ENCODE measurements at places on chromosomes 7 and 10. TPM values are rescaled to one million over a fixed set of nuclear protein-coding genes. Genes with fewer than 3 reads are reported as not detected.

DNA sequence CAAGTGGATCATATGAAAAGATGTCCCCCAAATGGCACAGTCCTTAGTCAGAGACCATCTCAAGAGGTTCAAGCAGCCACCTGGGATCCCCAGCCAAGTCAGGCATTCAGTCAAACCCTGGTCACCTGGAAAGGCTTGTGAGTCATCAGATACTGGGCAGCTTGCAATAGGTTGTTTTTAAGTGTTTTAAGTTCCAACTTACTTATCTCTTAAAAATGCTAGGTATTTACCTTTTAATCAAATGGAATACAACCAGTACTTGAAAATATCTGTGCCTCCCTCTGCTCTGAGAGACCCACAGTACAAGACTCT is 262.2 kb downstream of the WDR11 start:
- DNase-seq = no peak

- no peak for DNase-seq
Observed at GRCh38 chr10:31940839-31941653, 12.4 kb upstream of the ARHGAP12 start.

DNA sequence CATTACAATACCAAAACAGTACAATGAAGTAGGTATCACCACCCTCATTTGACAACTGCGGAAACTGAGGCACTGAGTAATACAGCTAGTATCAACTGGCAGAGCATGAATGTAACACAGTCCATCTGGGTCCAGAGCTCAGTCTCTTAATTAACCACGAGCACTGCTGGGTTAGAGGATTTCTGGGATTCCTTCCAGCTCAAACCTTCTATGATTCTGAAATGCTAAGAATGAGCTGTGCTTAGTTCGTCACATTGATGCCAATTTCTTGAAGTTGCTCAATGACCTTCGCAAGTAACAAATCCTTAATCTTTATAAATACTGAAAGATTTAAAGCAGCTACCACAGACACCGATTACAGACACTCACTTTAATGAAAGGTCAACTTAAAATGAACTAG is 62.5 kb downstream of the SGMS1 start:
- no peak for DNase-seq

- no peak for DNase-seq
Observed at GRCh38 chr10:14598809-14599764, 175.6 kb downstream of the FAM107B start.

GRCh38 chr7:80466636-80467035 is 45.2 kb downstream of the GNAT3 start:
- DNase-seq = no peak

- no peak for DNase-seq
Observed at GRCh38 chr10:97547962-97548361, 24.6 kb upstream of the ANKRD2 start.

DNA sequence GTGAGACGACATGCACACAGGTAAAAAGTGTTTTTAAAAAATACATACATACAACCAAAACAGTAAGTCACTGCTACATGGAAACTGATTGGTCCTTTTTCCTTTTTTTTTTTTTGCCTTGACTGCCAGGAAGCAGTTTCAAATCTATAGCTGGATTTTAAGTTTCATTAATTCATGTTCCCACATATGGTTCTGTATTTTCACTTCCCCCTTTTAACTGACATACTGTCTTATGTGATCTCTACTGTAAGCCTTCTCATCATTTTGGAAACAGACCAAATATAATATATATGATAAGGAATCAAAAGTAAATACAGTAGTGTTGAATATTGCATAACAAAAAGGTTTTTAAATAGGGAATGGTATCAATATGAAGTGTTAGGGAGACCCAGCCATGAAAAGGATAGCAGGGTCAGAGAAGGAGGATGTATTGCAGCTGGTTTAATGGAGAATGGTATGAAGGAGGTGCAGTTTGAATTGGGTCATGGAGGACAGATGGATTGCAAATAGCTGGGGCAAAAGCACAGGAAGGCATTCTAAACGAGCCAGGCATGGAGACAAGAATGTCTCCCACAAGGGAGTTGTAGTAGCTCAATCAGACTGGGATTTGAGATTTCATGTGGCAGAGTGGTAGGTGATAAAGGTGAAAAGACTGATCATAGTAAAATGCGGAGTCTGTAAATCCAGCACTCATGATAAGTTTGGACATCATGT is 5.4 kb downstream of the CAV1 start:
- DNase-seq = no peak

- DNase-seq = no peak
Observed at GRCh38 chr7:2511769-2512168, 7.8 kb upstream of the LFNG start.

- DNase-seq = no peak
Observed at GRCh38 chr10:95860166-95860940, 47.4 kb upstream of the CC2D2B start.

DNA sequence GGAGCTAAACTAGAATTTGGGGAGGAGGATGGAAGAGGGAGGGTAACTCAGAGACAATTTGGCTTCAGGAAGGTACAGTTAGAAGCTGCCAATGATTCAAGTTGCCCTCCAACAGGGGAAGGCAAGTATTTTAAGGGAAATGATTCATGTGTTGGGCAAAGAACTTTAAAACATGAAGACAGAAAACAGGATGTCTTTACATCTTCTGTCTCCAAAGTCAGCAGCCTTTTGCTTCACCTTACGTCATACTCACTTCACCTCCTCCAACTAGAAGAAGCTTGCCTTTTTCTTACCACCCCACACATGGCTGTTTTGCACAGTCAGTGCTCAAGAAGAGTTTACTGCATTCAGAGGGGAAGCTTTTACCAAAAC is 36.1 kb downstream of the PPP1R3C start:
- no peak for DNase-seq

- peak; percentile 44 for DNase-seq
Observed at GRCh38 chr7:100099452-100099851, 1.7 kb downstream of the MCM7 start.

DNA sequence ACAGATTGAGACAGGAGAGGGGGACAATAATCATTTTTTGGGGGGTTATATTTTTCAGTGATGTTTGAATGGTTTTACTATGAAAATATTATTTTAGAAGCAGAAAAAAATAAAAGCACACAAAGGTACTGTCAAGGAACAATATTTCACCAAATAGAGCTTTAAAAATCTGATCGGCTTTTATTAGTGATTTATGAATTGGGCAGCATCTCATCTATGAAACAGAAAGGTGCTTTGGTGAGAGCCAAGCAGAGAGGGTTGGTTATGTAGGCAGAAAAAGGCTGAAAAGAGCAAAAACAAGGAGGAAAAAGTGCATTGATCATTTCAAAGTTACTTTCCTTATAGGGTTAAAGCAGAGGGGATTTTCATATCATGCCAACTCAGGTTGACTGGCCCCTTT is 26.4 kb upstream of the CPA2 start:
- no peak for DNase-seq

DNA sequence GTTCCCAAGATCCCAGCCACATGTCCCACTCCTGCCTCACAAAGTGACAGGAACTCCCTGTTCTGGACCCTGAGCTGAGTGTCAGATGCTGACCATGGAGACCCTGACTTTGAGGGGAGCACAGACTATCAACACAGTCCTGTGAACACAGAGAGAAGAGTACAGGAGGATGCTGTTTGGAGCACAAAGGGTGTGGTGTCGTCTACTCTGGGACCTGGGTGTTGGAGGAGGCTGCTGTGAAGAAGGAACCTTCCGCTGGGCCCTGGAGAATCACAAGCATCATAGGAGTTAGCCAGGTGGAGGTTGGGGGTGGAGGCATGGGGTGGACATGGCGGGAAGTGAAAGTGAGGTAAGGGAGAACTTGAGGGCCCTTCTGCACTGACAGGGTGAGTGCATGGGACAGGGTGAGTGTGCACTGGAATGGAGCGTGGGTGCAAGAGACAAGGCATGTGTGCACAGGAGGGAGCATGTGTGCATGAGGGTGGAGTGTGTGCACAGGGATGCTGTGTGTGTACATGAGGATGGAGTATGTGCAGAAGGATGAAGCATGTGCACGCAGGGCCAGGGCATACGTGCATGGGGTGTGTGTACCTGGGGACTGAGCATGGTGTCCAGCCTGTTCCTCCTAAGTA is 70.7 kb upstream of the ANTXRL start:
- DNase-seq = no peak

- no peak for DNase-seq
Observed at GRCh38 chr10:1732564-1732996, 4.7 kb downstream of the ADARB2 start.

- DNase-seq = peak; percentile 81
Observed at GRCh38 chr10:100338434-100339036, 8.5 kb upstream of the SCD start.

GRCh38 chr7:81590131-81590530 is 179.7 kb downstream of the HGF start:
- DNase-seq = no peak

GRCh38 chr7:21370283-21370982 is 57.5 kb upstream of the SP4 start:
- DNase-seq = no peak

- DNase-seq = peak; percentile 69
Observed at GRCh38 chr10:13659887-13660550, 73.3 kb downstream of the PRPF18 start.

GRCh38 chr7:21923658-21924057 is 22.0 kb downstream of the CDCA7L start:
- peak; percentile 63 for DNase-seq

- no peak for DNase-seq
Observed at GRCh38 chr7:26005683-26006410, 146.2 kb upstream of the NFE2L3 start.

- peak; percentile 81 for DNase-seq
Observed at GRCh38 chr7:100563809-100564400, 9.8 kb downstream of the SAP25 start.

DNA sequence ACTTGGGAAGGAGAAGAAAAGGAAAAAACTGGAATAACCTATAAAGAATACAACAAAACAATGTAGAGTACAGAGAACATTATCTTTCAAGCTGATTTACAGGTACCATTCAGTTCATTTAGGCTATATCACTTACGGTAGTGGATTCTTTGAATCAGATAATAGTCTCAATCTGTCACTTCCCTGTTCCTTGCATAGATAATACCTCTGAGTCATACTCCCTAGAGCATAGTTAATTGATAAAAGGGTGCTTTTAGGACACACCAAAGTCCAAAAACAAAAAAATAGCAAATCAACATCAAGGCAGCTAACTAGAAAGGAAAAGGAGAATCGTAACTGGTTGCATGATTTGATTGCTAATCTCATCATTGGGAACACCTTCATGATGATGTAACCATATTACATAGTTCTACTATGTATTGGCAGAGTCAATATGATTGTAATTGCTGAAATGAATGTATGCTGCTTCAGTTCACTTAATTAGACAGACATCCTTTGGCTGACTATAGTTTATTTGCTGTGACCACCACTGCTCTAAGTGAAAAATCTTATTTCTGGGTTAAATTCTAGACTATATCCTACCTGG is 844.4 kb downstream of the GATA3 start:
- no peak for DNase-seq

DNA sequence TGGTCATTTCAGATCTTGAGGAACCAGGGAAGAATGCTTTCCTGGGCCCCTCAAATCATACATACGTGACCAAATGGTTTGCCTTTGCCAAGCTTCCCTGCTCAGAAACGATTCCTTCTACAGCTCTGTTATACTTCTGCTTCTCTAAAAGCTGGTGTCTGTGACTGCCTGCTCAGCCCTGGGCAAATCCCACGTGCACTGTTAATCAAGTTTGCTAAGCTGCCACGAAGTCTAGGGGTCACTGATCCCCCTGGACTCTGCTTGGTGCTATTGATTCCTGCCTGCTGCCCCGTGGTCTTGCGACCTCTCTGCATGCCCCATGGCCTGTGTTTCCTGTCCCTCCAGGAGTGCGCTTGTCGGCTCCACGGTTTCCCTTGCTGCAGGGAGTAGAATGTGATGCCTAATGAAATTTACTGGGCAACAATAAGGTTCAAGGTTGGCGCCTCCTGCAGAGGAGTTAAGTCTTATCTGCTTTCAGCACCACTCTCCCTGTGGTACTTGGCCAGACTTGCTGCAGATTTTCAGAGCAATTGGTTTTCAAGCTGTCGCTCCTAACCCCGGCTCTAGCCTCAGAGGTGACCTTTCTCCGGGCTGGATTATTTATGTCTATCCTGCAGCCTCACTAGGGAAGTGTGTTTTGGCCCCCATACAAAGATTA is 201.6 kb upstream of the FZD8 start:
- peak; percentile 21 for DNase-seq

GRCh38 chr7:79782256-79782655 is 328.8 kb upstream of the MAGI2 start:
- DNase-seq = no peak

DNA sequence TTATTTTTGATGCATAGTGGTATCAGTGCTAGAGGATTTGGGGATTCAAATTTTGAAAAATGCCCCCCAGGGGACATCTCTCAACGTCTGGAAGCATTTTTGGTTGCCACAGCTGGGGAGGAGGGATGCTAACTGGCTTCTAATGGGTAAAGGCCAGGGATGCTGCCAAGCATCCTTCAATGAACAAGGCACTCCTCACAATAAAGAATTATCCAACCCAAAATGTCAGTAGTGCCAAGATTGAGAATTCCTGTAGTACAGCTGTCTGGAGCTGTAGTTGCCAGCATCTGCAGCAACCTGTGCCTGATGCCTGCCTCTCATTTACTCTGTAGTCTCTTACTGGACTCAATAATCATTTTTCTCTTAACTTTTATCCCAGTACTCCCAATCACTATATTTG is 53.5 kb downstream of the SEPTIN7 start:
- no peak for DNase-seq

DNA sequence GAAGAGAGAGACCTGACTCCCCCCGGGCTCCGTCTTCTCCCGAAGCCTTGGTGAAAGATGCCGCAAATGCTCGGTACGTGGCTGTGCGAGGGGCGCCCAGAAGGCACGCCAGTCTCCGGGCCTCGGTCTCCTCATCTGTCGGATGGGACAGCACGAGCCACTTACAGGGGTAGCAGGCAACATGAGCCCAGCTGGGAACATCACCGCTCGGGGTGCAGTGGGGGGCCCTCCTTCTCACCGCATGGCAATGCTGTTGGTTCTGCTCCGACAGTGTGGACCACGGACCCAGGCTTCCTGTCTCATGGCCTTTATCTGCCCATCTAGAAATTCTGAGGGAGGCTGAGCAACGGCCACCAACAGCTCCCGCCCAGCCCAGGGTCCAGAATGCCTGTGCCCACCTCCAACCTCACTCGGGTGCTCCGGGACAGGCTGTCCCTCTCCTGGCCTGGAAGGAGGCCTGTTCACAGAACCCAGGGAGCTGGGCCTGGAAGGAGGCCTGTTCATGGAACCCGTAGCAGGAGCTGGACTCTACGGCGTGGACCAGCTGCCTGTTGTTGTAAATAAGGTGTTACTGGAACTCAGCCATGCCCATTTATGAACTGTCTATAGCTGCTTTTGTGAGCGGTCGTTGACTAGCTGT is 15.8 kb downstream of the ADAP1 start:
- no peak for DNase-seq

IPMK gene
- total RNA-seq = 8.6 TPM

LRGUK gene
- 1.4 TPM for total RNA-seq

TACC2 gene
- total RNA-seq = 10.7 TPM

AFAP1L2 gene
- 6.9 TPM for total RNA-seq

TRPV6 gene
- total RNA-seq = not detected

RASSF4 gene
- total RNA-seq = 3.1 TPM

FAM13C gene
- total RNA-seq = 3.1 TPM
